Fibroblast of gingiva (primary cell): ENCODE measurements at places on chromosomes 12 and 14.

- peak; percentile 97 for DNase-seq
Measured at GRCh38 chr12:53625946-53626701, at the start of gene ATF7. TSS of gene ATF7 (minus strand) at chr12:53626382. CDS start at chr12:53601000, 25,382 bp downstream.

- peak; percentile 8 for DNase-seq
Measured at GRCh38 chr14:54252072-54252730, 144.6 kb upstream of the CDKN3 start.

DNA sequence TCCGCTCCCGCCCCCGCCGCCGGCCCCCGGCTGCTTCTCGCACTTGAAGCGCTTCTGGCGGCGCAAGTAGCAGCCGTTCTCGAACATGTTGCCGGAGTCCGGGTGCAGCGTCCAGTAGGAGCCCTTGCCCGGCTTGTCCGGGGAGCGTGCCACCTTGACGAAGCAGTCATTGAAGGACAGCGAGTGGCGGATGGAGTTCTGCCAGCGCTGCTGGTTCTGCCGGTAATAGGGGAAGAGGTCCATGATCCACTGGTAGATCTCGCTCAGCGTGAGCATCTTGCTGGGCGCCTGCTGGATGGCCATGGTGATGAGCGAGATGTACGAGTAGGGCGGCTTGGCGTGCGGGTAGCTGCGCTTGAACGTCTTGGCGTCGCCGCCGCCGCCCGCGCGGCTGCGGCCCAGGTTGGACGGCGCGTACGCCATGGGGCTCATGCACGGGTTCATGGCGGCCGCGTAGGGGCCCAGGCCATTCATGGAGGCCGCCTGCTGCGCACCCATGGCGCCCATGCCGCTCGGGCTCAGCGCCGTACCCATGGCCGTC lies 3.0 kb downstream of the FOXA1 start:
- no peak for DNase-seq

DNA sequence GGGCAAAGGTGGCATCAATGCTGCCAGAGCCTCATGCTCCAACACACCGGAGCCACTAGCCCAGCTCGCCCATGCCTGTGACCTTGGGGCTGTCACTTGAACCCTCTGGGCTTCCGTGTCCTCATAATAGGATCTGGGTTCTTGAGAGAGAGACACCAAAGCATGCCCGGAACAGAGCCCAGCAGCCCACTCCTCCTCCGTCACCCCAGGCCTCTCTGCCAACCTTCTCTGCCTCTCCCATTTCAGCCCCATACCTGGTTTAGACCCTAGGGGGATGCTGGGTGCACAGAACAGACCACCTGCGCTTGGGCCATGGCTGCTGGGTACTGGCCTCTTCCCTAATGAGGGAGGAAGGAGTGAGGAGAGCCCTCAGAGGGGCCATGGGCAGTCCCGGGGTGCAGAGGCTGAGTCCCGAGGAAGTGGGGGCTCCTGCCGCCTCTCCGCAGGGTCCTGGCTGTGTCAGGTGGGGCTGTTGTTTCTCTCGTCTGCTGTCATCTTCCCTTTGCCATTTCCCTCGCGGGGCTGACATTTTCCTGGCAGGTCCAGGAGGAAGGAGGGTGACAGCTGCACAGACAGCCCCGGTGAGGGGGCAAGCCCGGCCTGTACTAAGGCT lies 172.4 kb upstream of the RTL1 start:
- no peak for DNase-seq

- DNase-seq, result no peak
Measured at GRCh38 chr12:83827193-83827592, 1085.4 kb downstream of the SLC6A15 start.

DNA sequence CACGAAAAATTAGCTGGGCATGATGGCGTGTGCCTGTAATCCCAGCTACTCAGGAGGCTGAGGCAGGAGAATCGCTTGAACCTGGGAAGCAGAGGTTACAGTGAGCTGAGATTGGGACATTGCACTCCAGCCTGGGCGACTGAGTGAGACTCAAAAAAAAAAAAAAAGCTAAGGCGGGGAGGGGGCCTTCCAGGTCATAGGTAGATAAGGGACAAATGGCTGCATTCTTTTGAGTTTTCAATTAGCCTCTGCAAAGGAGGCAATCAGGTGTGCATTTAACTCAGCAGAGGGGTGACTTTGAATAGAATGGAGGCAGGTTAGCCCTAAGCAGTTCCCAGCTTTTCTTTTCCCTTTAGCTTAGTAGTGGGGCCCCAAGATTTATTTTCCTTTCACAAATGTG lies 743 bp upstream of the AACS start:
- DNase-seq, result no peak

GRCh38 chr12:49553512-49554088 lies 14.3 kb downstream of the MCRS1 start:
- no peak for DNase-seq

GRCh38 chr14:94112513-94113063 lies 2.1 kb downstream of the IFI27 start:
- no peak for DNase-seq

DNA sequence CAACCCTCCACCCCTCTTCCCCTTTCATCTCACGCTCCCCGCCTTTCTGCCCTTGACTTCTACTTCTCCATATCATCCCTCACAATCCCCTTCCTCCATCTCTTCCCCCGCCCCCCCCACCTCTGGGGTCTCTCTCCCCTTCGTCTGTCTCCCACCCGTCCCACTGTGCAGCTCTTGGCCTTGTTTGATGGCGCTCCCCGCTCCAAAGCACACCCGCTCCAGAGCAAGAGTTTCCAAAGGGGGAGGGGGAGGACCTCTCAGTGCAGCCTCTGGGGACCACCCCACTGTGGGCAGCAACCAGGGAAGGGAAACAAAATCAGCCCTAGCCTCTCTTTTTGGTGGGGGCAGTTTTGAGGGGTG lies 774 bp downstream of the CHGA start:
- no peak for DNase-seq

- no peak for DNase-seq
Measured at GRCh38 chr14:57066887-57067513, 201.7 kb downstream of the EXOC5 start.

DNA sequence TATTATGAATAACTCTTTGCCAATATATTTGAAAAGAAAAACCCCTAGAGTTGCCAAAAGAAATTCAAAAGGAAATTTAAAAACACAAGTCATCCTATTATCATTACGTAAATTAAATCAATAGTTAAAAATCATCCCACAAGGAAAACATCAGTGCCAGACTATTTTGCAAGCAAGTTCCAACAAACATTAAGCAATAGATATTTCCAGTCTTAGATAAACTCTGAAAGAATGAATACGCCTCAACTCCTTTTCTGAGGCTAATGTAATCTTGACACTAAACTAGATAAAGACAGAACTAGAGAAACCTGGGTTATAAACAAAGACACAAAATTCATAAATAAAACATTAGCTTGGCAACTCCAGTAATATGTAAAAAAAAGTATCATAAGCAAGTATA lies 245.9 kb downstream of the FOXN3 start:
- DNase-seq, result peak; percentile 67

GRCh38 chr12:120498870-120499515 lies 3.1 kb downstream of the DYNLL1 start:
- no peak for DNase-seq

DNA sequence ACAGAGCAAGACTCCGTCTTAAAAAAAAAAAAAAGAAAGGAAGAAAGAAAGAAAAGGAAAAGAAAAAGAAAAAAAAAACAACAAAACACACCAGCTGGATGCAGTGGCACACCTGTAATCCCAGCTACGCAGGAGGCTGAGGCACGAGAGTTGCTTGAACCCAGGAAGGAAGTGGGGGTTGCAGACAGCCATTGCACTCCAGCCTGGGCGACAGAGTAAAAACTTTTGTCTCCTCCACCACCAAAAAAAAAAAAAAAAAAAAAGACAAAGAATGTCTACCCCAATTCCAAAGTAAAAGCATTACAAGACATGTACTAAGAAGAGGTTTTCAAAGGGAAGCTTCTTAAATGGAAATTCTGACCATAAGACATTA lies 53.4 kb downstream of the HNRNPC start:
- DNase-seq, result no peak

DNA sequence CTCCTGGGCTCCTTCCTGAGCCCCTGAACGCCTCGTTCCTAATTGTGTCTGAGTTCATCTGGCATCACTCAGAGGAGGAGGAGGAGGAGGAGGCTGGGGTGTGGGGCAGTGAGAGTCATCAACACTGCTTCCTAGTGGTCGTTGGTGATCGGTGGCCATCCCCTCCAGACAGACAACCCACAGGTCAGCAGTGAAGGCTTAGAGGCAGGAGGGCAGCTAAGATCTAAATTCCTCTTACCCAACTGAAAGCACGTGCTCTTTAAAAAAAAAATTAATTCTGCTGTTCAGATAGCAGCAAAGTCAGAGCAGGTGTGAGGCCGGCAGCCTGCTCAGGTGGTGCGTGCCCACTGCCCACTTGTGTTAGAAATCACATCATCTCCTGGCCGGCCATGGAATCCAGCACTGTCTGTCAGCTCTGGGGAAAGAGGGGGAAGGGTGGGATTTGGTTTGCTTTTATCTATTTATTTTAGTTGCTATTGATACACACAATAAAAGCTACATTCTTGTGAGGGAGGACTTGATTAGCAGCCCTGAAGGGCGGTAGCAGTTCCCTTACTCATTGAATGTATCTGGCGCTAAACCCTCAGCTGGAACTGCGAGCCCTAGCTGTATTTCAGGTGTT lies 46.6 kb downstream of the PPP2R5C start:
- no peak for DNase-seq

DNA sequence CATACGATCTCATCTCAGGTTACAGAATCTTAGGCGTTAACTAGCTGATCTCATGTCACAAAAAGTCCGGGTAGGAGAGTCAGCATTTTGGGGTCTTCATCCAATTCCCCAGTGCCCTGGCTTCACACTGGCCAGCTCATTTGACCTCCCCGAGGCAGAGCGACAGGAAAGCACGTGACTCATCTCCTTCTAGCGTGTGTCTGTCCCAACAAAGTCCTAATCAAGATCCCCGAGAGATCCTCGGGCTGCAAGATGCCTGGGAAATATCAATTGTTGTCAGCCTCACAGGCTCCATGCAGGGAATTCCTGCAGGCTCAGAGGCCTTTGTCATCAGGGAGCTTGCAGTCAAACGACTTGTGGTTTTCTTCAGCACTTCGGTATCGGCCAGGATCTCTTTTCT lies 57.5 kb downstream of the ZNF664 start:
- DNase-seq, result peak; percentile 67

DNA sequence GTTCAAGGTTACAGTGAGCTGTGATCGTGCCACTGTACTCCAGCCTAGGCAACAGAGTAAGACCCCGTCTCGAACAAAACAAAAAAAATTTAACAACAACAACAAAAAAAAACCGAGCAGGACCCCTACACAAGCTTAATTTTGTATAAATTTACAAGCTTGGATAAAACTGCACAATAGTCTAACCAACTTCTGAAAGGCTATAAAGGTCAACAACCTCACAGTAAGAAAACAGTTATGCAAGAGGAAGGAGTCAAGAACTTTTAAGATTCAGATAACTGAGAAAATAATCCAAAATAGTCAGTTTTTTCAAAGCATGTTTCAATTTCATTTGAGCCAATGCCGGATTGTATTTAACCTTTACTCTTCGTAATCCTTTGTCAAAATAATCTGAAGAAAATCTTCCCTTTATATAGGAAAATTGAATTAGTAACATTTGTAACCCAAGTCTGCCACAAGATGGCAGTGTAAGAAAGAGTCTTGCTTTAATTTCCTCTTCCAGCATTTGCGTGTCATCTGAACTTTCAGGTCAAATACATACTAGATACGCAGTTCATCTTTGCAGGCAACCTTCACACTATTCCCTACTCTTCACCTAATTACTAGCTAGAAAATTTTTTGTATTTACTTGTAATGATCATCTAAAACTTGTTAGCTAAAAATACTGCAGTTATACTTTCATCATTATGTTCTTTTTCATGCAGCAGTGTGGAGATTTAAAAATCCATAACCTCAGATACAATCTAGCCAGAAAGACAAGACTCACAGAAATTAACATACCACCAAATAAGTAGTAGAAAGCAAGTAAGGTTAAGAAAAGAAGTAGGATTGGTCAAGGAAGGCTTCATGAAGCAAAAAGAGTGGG lies 5.8 kb downstream of the CCNB1IP1 start:
- peak; percentile 56 for DNase-seq

GRCh38 chr12:111122458-111122878 lies 202.1 kb upstream of the MYL2 start:
- no peak for DNase-seq

DNA sequence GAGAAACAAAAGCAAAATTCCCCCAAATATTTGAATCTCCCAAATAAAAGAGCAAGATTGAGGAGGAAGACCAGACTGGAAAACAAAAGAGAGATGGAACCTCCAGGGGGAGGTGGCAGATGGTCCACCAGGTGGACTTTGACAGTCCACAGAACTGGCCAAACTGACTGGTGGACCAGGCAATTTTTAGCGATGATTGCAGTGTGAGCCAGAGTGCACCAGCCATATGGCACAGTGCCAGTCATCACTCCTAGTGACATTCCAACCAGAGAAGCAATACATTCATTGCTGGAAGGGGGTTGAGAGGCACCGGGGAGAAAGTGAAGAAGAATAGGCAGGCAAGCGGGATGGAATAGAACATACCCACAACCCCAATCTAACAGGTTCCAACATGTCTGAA lies 182.9 kb downstream of the EXOC5 start:
- DNase-seq, result no peak

DNA sequence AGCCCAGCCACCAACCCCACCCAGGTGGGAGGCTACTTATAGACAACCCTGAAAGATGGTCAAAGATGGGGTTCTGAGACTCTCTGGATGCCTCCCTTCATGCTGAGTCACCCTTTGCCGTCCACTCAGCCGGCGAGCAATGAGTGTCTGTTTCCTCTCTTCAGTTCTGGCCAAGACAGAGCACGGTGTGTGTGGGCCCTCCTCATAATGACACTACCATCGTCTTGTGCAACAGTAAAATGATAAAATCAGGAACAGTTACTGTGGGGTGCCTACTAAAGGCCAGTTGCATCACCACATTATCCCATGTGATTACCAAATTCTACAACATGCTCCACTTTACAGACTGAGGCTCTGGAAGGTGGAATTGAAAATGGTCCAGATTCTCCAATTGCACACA lies 7.0 kb upstream of the BDKRB1 start:
- DNase-seq, result peak; percentile 89

GRCh38 chr12:107179871-107180270 lies 86.5 kb upstream of the CRY1 start:
- no peak for DNase-seq

- no peak for DNase-seq
Measured at GRCh38 chr12:9143137-9143536, 27.4 kb upstream of the A2M start.

DNA sequence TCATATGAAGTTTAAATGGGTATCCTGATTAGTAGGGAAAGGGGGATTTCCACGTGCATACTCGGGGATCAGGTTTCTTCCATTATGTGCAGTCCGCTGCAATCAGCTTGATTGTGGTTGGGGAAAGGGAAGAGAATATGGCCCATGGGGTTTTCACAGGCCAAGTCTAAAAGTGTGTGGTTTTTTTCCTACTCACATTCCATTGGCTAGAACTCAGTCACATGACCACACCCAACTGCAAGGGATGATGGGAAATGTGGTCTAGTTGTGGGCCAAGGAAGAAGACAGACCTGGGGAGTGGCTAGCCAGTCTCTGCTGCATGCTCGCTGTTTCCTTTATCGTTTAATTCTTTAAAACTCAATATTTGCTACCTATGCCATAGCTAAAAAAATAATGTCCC lies 105.1 kb downstream of the PRIMA1 start:
- DNase-seq, result no peak

- DNase-seq, result peak; percentile 23
Measured at GRCh38 chr12:99984271-99985128, at the start of gene ANKS1B. TSS of gene ANKS1B (minus strand) at chr12:99984936. CDS start at chr12:99984237, 699 bp downstream.
